ENCODE measurements at places on chromosomes 7 and 10.

- DNase-seq, result no peak
Observed at GRCh38 chr7:29565982-29566746, 2.5 kb downstream of the PRR15 start.

DNA sequence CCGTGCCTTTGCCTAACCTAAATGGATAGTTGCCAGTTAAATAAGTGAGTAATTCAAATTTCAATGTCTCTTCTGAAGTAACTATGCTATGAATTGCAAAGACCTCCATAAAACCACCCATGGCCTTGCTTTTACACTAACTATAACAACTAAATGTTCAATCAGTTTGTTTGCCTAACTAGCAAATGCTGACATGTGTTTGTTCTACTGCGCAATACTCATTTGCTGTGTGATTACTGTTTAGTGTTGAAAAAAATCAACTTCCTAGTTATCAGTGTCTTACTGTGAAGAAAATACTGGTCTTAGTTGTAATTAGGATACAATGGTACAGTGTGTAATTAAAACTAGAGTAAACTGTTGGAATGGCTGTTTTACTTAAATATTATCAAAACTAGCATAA lies 47.3 kb upstream of the GATAD1 start:
- DNase-seq, result no peak

DNA sequence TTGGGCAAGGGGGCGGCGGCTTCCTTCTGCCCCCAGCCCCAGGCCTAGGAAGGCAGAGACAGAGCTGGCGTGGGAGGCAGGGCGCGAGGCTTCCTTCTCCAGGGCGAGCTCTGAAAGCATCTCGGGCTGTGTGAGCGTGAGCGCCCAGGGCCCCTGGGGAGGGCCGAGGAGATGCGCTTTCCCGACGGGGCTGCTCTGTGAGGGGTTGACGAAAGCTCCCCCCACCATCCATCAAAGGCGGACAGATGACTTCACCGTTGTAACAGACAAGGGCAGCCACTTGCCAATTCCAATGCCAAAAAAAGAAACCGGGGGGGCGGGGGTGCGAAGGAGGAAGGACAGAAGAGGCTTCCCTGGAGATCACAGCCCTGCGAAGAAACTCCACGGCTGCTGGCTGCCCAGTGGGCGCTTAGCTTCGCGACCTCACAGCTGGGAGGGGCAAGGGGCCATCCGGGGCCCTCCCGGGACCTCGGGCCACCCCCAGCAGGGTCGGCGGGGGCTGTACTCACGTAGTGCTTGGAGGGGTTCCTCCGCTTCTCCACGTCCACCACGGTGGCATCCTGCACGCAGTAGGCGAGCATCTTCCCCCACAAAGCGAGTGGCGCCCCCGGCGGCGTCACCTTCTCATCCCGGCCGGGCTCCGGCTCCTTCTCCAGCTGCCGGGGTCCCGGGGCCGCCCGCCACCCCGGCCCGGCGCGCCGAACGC lies 537 bp downstream of the SH3PXD2A start:
- DNase-seq, result peak; percentile 71

DNA sequence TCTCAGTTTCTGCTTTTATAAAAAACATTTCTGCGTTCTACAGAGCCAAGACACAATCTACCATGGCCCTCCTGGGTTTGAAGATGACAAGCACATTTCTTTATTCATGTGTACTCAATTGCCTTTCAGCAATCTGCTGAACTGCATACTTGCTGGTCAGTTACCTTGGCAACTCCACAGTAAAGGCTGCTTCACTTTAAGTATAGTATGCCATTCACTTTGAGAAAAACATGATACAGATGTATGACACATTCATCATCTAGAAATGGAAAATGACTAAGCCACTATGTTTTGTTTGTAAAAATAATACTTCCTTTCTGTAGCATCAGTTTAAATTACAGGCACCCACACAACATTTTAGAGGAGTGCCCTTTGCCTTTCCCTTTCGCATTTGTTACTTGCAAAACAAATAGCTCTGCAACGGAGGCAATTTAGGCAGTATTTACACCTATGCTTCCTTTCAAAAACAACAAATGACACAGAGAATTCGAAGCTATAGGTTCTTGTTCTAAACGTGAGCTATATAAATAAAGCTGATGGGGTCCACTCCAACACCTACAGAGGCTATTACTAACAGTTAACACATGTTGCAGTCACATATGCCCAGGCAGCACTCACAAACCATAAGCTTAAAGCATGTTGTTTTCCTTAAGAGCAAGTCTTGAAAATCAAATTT lies 23.5 kb downstream of the SGCE start:
- DNase-seq, result no peak
